ENCODE measurements at places on chromosomes 2 and 18.

DNA sequence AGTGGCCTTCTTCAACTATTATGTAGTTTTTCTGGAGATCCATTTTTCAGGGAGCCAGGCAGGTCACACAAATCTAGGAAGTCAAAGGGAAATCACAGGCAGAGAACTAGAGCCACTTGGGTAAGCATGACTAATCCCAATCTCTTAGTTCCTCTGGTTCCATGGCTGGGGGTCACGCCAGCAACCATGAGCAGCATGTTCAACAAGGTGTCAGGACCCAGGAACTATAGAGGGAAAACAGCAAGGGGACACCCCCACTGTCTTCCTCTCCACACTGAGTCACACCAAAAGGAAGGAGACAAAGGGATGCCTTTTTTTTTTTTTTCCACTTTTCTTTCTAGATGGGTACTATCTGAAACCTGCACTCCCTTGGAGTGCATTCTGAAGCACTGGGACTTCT lies 250.9 kb downstream of the OTX1 start:
- no peak for DNase-seq

DNA sequence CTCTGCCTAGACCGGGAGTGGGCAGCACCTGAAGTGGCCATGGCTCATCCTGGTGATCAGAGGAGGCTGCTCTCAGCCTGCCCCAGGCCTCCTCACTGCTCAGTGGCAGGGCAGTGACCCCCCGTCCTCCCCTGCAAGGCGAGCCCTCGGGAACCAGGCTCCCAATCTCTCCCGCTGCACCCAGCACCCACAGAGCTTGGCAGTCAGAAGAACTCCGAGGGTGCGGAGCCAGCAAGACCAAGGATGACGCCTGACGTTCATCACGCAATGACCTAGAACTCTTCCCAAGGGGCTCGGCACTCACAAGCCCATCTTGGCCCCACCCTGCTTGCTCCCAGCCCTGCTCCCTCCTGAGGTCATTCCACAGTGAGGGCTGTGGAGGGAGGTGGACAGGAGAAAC lies 189.8 kb upstream of the SALL3 start:
- no peak for DNase-seq

DNA sequence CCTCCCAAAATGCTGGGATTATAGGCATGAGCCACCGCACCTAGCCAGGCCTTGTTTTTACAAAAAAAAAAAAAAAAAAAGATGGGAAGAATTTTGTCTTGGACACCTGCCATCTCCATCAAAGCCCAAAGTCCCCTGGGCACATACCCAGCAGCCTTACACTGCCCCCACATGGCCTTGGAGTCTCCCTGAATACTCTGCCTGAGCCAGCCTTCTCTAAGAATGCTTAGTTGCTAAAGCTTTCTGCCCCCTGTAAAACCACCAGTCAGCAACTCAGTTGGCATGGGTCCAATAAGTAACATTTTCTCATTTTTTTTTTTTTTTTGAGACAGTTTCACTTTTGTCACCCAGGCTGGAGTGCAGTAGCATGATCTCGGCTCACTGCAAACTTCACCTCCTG lies 40.6 kb downstream of the SPC25 start:
- DNase-seq, result no peak

DNA sequence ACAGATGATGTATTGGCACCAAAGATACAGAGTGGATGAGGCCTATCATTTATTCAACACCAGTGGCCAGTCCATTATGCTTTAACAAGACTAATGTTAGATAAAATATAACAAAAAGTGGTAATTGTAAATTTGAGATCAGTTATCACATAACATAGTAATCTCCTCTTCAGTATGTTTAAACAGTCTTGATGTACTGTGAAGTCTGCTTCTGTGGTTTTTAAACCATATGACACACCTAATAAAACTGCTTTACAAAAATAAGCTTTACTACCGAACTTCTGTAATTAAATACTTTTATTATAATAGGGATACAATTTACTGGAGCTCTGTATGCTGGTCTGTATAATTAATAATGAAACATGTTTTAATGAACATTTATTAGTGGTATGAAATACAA lies 2156.1 kb upstream of the CELF4 start:
- DNase-seq, result no peak

GRCh38 chr2:27527182-27527581 lies 30.5 kb downstream of the GCKR start:
- no peak for DNase-seq

DNA sequence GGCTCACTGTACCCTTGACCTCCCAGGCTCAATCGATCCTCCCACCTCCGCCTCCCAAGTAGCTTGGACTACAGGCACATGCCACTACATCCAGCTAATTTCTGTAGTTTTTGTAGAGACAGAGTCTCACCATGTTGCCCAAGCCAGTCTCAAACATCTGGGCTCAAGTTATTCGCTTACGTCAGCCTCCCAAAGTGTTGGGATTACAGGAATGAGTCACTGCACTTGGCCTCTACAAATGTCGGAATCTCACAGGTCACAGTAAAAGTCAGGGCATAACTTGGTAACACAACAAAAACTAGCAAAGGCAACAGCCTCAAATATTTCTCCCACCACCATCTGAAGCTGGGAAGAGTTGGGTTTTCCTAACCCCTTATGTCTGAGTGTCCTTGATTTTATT lies 25.3 kb downstream of the SCG2 start:
- DNase-seq, result no peak

GRCh38 chr2:121754851-121755236 lies 607 bp upstream of the TSN start:
- DNase-seq, result no peak

- DNase-seq, result no peak
These were observed 62.9 kb upstream of the CYRIA start for GRCh38 chr2:16728351-16729136.

GRCh38 chr2:238974081-238974480 lies 126.2 kb downstream of the TWIST2 start:
- no peak for DNase-seq

GRCh38 chr2:20487030-20487391 lies 40.1 kb downstream of the RHOB start:
- DNase-seq, result no peak

GRCh38 chr2:121071034-121071504 lies 213.9 kb downstream of the TFCP2L1 start:
- no peak for DNase-seq

DNA sequence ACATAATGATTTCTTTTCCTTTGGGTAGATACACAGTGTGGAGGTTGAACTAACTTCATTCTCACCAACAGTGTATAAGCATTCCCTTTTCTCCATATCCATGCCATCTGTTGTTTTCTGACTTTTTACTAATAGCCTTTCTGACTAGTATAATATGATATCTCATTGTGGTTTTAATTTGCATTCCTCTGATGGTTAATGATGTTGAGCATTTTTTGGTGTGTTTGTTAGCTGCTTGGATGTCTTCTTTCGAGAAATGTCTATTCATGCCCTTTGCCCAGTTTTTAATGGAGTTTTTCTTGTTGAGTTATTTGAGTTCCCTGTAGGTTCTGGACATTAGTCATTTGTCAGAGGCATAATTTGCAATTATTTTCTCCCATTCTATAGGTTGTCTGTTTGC lies 59.8 kb downstream of the MARCHF4 start:
- DNase-seq, result no peak

DNA sequence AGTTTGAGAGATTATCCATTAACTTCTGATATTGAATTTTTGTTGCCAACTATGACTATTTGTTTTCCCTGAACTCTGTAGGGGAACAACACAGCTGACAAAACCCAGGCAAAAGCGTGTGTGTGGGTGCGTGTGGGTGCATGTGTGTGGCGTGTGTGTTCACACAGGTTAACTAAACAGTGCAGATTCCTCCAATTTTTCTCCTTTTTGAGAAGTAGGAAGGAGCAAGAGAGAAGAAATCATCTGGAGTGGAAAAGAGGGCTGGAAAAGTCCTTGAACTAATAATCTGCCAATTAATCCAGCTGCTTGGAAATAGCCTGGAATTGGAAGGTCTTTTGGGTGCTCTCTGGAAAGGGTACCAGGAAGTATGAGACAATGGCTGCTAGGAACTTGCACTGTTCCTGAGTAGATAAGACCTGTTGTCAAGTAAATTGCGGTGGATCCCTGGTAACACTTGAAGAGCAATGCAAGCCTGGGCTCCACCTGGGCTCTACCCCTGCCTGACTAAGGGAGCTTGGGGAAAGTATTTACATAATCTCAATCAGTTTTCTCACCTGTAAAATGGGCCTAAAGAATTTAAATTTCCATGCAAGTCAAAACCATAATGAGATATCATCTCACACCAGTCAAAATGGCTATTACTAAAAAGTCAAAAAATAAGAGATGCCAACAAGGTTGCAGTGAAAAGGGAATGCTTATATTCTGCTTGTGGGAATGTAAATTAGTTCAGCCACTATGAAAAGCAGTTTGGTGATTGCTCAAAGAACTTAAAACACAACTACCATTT lies 40.5 kb upstream of the IL1R1 start:
- no peak for DNase-seq

- DNase-seq, result no peak
These were observed 170.6 kb downstream of the ALPK2 start for GRCh38 chr18:58458304-58458703.

DNA sequence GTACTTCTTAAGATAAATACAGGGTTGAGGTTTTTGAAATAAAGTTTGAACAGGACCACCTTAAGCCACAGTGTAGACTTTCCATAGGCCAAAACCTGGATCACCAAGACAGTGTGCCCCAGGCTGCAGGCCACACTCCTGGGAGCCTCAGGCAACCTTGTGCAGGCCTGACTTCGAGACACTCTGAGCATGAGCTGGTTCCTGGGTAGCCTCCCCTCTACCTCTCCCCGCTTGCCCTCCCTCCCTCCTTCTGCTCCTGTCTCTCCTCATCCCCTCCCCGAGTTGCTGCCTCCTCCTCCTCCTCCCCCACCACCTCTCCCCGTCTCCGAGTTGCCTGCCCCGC lies 10.6 kb upstream of the PROC start:
- no peak for DNase-seq

- no peak for DNase-seq
These were observed 311.8 kb downstream of the LNPK start for GRCh38 chr2:175690113-175690837.

GRCh38 chr2:111705711-111706336 lies 178.2 kb downstream of the ANAPC1 start:
- DNase-seq, result no peak

- no peak for DNase-seq
These were observed 15.1 kb upstream of the CYP27C1 start for GRCh38 chr2:127235082-127235702.

DNA sequence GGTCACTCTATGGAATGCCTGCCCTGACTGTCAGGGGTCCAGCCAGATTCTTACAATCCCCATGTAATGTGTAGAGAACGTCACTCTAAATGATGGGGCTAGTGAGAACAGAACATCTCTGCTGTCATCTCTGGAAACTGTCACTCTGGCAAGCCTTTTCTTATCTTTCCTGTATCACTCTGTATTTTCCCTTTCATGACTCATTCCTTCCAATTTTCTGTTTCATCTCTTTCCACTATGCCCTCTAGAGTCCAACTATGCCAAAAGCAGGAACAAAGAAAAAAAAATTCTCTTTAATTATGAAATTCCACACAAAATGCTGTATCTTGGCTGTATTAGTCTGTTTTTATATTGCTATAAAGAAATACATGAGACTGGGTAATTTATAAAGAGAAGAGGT lies 608.8 kb downstream of the ADCYAP1 start:
- DNase-seq, result no peak

DNA sequence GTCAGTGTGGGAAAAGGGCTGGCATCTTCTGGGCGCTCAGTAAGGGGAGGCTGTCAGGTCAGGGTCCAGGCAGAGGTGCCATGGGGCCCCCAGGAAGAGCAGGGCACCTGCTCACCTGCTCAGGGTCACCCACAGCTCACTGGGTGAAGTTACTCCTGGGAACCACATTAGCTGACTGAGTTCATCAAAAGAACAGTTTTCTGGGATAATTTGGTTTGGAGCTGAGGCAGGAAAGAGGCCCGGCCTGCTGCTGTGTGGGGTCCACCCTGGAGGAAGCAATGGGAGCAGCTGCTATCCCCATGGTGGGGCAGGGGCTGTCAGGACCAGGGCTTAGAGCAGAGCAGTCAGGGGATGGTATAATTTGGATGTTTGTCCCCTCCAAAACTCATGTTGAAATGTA lies 97.2 kb upstream of the GPC1 start:
- DNase-seq, result no peak

- DNase-seq, result no peak
These were observed 26.2 kb downstream of the ATAD2B start for GRCh38 chr2:23900541-23901322.

DNA sequence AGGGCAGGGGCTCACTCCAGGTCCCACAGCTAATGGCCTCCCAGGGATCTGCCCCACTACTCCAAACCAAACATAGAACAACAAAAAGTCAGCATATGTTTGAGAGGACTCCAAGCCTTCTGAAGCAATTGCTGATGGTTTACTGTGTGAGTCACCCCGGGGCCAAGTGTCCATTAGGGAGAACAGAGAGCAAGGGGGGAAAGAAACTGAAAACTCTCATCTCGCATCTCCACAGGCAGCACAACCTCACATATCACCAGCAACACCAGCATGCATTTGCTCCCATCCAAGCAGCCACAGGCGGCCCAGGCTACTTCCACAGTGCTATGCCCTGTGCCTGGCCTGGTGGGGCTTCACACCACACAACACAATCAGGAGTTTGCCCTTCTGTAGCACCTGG lies 39.1 kb downstream of the CYRIA start:
- DNase-seq, result no peak

DNA sequence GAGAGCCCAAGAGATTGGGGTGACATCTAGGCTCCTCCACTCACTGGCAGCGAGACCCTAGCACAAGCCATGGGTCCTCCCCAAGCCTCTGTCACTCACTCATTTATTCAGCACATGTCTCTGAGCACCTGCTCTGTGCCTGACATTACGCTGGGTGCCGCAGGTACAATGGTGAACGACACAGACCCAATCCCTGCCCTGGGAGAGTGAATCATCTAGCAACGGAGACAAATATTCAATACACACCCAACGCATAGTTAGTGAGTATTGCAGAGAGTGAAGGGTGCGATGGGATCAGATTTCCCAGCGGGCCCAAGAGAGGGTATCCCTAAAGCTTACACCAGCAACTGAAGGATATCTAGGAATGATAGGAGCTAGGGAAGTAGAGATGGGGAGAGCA lies 45.5 kb downstream of the ZFP36L2 start:
- no peak for DNase-seq

GRCh38 chr2:165793779-165794535 lies at the start of gene GALNT3:
TSS of gene GALNT3 (minus strand) at chr2:165794247. CDS start at chr2:165770700, 23,547 bp downstream.
- no peak for DNase-seq

GRCh38 chr2:69947325-69947931 lies 14.0 kb downstream of the ASPRV1 start:
- no peak for DNase-seq

DNA sequence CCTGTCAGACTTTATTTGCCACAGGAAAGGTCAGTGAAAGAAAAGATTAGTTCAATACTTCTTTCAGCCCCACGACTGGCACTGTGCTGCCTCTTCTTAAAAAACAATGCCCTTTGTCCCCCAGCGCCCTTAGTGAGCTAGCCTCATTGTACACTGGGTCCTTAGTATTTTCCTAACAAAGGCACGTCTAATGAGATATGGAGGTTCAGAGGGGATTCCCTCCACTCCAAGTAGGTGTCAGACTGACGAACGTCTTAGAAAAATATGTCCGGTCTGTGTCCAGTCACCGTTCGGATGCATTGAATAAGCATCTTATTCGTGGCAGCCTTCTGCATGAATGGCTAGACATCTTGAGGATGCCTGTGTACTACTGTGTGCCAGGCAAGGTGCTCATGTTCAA lies 1.1 kb downstream of the FECH start:
- no peak for DNase-seq

- no peak for DNase-seq
These were observed 86.6 kb downstream of the DTNB start for GRCh38 chr2:25586726-25587144.

Data from stimulated activated CD8-positive, alpha-beta memory T cell treated with anti-CD3 and anti-CD28 coated beads, Interleukin-15, amount 100 ng/mL, for 4 hours (primary cell).